Activated T-helper 9 cell treated with anti-CD3 and anti-CD28 coated beads, Interleukin-2, amount 50 U/mL, for 16 hours (primary cell): ENCODE measurements at places on chromosomes 11 and 22.

DNA sequence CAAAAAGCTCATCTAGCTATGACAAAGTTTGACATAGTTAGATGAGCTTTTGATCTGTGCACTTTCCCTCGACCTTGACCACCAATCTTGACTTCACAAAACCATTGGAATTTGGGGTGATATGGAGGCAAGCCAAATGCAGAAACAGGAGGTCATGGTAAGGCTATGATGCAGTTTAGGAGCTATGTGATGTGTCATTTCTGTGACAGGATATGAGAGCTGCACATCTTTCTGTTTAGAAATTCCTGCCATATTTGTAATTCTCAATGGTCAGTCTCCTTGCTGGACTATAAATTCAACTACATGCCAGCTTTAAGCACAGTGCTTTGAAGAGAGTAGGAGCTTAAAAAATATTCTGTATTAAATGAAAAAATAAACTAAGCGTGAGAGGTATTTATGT lies 12.9 kb downstream of the OR51B6 start:
- DNase-seq, result no peak

DNA sequence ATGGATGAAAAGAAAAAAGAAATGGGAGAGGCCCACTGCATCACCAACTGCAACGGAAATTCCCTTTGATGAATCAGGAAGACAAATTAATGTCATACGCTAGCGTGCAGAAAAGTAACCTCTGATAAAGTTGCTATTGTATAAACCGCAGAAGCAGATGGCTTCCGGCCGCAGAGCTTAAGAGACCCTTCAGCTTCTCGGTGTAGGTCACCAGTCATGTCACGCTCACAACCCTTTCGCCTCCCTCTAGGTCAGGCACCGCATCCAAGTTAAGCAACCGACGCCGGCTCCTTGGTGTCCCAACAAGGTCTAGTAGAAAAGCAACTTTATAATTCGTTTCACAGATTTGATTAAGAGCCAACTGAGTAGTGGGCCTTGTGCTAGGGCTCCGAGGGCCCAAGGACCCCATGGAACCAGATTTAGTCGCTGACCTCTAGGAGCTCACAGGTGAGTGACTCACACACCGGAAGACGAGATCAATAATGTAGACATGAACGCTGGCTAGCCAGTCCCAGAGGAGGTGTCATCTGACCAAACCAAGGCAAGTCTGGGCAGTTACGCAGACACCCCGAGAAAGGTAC lies 1.2 kb upstream of the ZFP91 start:
- DNase-seq, result peak; percentile 72

GRCh38 chr22:35540595-35541253 lies at the start of gene RASD2:
Gene RASD2, plus strand, starts transcription at chr22:35540831. Its CDS starts 5,979 bp downstream, at chr22:35546810.
- DNase-seq, result peak; percentile 28

- no peak for DNase-seq
Measured at GRCh38 chr11:35954205-35954604, 10.3 kb downstream of the LDLRAD3 start.

DNA sequence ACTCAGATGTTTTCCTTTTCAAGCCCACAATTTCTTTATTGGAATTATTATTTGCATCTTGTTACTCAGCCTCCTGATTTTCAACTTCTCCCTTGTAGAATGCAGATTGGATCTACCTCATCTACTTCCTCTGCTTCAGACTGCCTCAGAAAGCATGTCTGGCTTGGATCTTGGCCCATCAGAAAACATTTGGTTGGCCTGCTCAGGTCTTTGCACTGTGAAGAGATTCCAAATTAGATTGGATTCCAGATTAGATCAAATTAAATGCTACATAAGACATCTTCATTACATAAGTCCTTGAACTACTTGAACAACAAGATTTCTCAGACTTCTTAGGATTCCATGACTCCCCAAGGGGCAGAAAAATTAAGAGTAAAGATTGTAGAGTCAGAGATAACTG lies 358.0 kb downstream of the DLG2 start:
- no peak for DNase-seq

DNA sequence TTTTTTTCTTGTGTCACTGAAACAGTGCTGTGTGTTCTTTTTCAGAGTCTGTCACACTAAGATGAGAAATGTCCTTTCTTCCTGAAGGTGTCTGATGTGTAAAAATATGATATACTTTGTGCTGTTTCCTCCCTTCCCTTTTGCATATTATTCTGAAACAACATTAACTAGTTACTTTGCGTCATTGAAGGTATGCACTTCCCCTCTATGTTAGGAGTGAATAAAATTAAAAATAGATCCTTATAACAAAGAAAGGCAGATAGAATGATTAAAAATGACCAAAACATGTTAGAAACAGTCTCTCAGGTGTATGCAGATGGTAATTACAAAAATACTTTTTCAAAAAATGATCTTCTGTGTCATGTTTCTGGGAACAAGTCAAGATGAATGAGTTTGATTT lies 1.6 kb upstream of the RAB30 start:
- no peak for DNase-seq

DNA sequence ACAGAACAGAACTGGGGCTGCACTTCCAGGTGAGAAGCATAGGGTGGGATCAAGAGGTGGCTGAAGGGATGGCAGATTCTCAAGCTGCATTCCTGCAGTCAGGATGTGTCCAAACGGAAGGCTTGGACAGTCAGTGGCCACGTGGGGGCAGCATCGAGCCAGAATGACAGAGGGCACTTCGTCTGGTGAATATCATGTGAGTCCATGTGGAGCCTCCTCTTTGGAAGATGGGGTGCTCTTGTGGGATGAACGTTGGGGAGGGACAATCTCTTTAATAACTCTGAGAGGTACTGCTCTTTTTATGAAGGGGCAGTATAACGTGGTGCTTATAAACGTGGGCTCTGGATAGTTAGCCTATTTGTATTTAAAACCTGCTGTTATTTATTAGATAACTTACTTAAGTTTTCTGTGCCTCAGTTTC lies 154.9 kb upstream of the NAV2 start:
- DNase-seq, result peak; percentile 50

- DNase-seq, result no peak
Measured at GRCh38 chr22:42365942-42366695, 66.1 kb downstream of the NFAM1 start.

DNA sequence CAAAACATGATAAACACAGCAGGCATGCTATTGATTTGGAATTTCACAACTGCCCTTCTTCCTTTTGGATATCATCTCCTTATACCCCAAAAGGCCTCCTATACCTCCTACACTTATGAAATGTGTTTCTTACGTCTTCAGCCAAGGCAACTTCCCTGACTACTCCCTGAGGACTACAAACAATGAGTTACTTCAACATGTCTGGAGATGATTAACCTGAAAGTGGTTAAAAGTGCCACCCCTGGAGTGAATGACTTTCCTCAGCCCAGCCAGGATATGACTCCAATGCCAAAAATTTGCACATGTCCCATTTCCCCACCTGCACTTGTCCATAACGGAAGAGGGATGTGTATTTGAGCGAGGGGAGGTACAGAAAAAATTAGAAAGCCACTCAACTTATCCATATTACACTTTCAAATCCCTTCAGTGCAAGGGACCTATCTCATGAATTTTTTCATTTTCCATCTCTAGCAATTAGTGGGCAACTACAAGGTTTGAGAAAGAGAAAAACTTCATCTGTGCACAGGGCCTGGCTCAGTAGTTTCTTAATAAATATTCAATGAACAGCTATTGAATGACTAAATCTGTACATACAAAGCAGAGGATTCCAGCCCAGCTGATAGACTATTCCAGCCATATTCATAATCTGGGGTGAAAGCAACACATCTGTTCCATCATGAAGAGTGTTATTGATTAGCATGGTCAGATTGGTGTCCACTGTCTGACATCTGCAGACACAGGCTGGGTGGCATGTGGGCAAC lies 36.8 kb downstream of the KIRREL3 start:
- no peak for DNase-seq

GRCh38 chr11:92302770-92303169 lies 78.2 kb downstream of the FAT3 start:
- no peak for DNase-seq

GRCh38 chr11:130024361-130024760 lies 21.7 kb upstream of the PRDM10 start:
- DNase-seq, result no peak

- no peak for DNase-seq
Measured at GRCh38 chr11:76724171-76724768, 53.7 kb upstream of the LRRC32 start.

DNA sequence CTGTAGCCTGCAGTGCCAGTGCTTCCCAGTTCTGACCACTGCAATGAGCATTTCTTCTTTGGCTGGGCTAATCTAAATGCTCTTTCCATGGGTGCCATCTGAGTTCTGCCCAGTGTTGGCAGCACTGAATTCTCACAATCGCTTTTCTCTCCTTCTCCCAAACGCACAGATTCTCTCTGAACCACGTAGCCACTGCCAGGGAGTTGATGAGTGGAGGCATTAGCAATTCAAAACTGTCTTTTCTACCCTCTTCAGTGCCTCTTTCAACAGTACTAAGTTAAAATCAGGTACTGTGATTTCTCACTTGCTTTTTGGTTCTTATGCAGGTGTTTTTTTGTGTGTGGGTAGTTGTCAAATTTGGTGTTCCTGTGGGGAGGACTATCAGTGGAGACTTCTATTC lies 745.0 kb upstream of the ANO5 start:
- DNase-seq, result no peak

- DNase-seq, result no peak
Measured at GRCh38 chr11:47020793-47021526, 84.4 kb downstream of the CSTPP1 start.

GRCh38 chr11:57659669-57660068 lies 2.1 kb downstream of the CLP1 start:
- DNase-seq, result no peak

- no peak for DNase-seq
Measured at GRCh38 chr11:79439410-79439885, 1.4 kb downstream of the TENM4 start.

- no peak for DNase-seq
Measured at GRCh38 chr11:63986932-63987513, 785 bp downstream of the OTUB1 start.

GRCh38 chr22:35346596-35347220 lies 34.2 kb upstream of the HMOX1 start:
- DNase-seq, result no peak

- DNase-seq, result no peak
Measured at GRCh38 chr11:128246364-128246801, 341.0 kb downstream of the ETS1 start.

GRCh38 chr11:114064216-114064615 lies 4.7 kb downstream of the ZBTB16 start:
- DNase-seq, result no peak

DNA sequence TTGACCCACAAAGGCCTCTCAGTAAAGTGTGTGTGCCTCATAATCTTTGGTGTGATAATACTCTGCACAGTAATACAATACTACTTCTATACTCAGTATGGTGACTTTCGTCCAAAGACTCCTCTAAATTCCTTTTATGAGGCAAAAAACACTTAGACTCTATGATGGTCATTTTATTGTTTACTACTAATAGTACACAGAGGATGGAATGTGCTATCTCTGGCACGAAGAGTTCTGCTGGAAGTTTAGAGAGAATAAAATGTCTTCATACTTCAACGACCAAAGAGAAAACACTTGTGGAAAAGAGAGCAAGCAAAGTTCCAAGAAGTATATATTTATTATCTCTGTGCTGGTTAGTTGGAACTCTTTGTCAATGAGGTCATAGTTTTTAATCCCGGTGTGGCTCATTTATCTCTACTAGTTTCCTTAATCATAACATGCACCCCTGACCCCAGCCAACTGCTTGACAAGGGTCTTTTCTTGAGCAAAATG lies 7.5 kb upstream of the CSTF3 start:
- no peak for DNase-seq

GRCh38 chr11:114291842-114292680 lies 4.1 kb upstream of the NNMT start:
- DNase-seq, result no peak

GRCh38 chr11:117225553-117226170 lies 6.2 kb downstream of the PCSK7 start:
- DNase-seq, result no peak
